ENCODE measurements at places on chromosomes 3 and 15.

DNA sequence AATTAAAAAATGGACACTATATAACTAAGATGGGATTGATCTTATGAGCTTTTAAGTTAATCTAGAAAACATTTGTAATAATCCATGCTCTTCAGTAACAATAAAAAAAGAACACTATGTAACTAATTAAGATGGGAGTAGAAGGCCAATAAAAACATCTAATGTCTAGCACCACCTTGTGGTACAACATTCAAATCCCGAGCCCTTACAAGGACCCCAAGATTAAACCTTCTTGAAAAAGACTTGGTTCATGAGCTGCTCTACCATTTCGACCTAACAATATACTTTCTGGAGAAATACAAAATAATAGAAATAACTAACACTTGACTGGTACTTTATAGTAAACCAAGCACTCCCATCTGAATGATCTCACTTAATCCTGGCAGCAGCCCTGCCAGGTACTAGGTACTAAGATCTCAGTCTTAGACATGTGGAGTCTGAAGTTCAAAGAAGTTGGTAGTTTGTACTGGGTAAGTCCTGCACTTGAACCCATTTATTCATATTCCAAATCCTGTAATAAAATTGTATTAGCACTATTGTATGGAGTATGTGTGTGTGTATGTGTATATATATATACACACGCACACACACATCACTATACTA is 21.8 kb downstream of the METTL6 start:
- DNase-seq, result no peak

GRCh38 chr15:66408254-66408653 is 21.5 kb downstream of the MAP2K1 start:
- no peak for DNase-seq

DNA sequence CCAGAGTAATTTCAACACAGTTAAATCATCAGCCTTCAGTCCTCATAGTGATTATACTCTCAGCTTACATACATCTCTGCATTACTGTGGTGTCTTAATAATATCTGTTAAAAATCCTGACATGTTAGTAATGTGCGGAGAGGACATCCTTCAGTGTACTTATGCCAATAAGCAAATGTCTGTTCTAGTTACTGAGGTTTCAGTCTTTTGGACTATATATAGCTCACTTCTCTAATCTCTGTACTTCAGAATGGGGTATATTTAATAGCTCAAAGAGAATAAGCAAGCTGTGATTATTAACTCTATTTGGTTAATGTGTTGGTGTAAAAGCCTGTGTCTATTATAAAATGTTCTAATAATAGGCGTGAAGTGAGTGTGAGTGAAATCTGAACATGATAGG is 28.9 kb upstream of the OSTN start:
- DNase-seq, result no peak

- DNase-seq, result no peak
Observed at GRCh38 chr3:713006-713621, 379.7 kb upstream of the CNTN6 start.

GRCh38 chr3:129315223-129315997 is 36.7 kb downstream of the HMCES start:
- no peak for DNase-seq

DNA sequence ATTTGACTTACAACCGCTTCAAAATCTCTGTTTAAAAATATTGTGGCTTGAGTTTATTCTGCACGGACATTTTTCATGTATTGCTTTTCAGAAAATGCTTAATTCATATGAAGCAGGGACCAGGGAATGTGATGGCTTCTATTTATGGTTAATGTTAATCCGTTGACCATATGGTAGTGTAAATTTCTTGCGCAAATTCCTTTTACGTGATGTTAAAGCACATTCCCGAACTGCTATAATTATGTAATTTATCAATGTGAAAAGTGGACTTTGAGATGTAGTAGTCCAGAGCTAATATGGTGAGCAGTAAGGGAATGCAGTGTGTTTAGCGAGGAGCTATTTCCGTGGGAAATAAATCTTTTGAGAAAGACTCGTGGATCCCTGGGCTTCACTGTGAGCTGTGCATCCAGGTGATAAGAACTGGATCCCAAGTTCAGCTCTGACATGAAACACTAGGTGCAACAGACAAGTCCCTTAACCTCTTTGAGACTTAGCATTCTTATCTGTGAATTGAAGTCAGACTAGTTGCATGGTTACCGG is 27.3 kb downstream of the ANAPC13 start:
- DNase-seq, result no peak

DNA sequence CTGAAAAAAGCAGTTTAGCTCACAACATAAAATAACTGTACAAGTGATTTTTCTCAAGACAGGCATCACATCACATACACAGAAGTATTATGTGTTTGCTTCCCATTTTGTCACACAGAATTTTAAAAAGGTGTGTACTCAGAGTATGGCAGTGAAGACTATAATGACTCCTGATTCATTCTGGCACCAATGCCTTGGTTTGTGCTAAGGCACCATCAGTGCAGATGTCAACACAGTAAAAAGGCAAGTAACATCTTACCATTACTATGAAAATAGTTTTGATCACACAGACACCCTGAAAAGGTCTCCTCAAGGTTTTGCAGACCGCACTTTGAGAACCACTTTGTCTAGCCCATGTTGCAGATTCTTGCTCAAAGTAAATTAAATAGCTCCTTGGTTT is 191.6 kb downstream of the KLHL25 start:
- no peak for DNase-seq

DNA sequence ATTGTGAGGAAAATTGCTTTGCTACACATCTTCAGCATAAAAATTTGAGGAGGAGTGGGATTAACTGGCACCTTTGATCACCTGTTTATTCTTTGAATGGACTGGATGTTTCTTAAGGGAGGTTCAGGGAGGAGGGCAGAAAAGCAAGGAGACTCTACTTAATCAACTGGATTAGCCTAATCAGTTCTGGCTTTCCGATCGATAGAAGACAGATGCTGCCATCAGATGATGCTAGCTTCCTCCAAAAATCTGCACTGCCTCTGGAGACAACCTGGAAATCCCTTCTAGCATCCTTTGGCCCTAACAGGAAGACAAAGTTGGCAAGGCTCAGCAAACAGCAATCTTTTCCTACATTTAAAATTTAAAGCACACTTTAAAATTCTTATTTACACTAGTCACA is 197.8 kb downstream of the EBLN2 start:
- DNase-seq, result no peak

- DNase-seq, result no peak
Observed at GRCh38 chr3:4888913-4889846, 90.1 kb upstream of the BHLHE40 start.

DNA sequence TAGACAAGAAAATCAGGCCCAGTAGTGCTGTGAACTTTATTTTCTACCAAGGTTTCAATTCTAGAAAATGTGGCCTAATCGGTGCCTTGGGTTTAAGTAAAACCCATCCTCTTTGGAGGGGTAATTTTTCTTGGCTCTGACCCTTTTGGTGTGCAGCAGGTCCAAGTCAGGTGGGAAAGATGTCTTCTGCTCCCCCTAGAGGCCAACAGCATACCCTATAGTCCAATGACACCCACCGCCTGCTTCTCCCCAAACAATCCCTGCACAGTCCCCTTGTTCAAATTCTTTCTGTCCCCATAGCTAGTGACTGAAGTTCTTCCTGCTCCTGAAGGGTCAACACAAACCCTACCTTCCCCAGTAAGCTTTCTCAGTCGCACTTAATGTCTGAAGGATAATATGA is 261.8 kb upstream of the GOLGA6L4 start:
- DNase-seq, result no peak

- DNase-seq, result no peak
Observed at GRCh38 chr15:92294759-92295158, 98.9 kb upstream of the ST8SIA2 start.

GRCh38 chr3:58494107-58494506 is 2.2 kb downstream of the KCTD6 start:
- no peak for DNase-seq

DNA sequence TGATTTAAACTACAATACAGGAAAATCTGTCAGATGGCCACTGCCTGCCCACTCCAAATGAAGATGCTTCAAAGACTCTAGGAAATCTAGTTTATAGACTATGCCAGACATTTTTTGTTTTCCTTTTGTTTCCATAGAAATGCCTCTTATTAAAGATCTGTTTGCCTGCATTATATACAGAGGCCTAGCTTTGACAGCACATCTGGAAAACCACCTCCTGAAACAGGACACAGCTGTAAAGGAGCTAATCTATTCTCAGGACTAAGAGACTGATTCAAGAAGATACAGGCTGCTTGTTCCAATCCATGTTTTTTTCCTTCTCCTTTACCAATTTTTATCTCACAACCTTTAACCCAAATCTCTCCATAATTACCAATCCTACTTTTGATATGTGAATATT is 75.3 kb upstream of the STRIT1 start:
- no peak for DNase-seq

DNA sequence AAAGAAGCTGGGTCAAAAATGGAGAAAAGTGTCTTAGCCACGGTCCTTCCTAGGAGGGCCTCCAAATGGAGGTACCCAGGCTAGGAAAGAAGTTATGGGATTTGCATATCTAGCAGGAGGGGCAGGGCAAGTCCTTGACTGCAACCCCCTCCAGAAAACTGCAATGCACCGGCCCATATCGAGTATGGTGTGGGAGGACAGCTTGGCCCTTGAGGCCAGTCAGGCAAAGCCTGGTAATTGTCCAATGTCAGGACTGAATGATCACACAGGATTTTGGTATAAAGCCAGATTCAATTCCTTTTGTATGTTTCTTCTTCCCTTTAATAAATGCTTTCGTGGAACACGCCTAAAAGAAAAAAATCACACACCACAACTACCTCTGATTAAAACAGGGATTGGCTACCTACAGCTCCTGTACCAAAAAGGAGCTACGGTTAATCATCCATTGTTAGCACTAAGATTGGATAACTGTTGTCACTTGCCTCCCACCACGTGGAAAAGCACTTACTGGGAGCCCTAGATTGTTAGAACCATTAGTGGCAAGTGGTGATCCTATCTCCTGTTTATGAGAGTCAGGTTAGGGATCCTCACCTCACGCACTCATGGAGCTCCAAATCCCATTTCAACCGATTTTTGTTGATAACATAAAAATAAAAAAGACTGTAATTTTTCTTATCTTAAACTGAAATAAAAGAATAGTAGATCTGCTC is 1.2 kb downstream of the ZNF770 start:
- no peak for DNase-seq

- DNase-seq, result no peak
Observed at GRCh38 chr3:33355611-33356010, 78.4 kb downstream of the FBXL2 start.

DNA sequence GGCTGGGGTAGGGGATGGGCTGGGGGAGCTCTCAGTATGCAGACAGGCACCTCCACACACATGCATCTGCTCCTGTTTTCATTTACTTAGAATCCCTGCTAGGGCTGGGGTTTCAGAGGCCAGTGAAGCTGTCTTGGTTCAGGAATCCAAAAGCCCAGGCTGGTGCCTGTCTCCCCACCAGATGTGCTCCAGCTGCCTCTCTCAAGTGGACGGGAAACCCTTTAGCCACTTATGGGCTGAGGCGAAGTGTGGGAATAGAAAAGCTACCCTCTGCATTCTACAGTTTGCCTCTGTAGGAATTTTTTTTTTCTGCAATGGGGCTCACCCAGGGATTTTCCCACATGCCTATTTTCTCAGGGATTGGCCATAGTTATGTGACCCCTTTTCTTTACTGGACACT is 72.5 kb downstream of the ATP2B2 start:
- no peak for DNase-seq

GRCh38 chr3:118267588-118267987 is 767.1 kb downstream of the IGSF11 start:
- DNase-seq, result no peak

DNA sequence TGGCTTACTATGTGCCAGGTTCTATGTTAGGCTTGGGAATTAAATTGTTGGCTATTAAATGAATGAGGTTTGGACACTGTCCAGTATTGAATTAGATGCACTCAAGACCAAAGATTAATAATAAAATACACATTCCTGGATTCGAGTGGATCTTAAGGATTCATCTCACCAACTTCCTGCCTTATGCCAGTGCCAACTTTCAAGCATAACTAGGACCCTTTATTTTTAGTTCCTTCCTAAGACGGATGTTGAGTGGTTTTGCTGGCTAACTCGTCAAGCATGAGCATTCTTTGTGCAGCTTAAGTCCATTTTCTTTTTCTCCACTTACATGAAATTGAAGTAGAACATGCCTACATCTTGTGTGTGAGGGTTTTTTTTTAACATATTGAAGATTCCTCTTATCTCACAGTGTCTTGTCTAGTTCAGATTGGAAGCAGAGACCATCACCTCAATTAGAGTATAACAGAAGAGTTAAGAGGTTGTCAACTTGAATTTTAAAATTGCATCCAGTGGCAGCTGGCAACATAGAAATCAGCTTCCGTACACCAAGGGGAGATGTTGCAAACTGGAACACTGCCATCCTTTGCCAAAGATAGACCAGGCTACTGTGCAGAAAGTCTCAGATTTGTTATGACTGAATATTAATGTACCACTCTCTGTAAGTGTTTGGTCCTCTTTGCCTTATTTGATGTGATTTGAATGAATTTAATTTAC is 106.3 kb upstream of the BFSP2 start:
- no peak for DNase-seq

GRCh38 chr3:65436580-65436979 is 602.1 kb downstream of the MAGI1 start:
- no peak for DNase-seq

DNA sequence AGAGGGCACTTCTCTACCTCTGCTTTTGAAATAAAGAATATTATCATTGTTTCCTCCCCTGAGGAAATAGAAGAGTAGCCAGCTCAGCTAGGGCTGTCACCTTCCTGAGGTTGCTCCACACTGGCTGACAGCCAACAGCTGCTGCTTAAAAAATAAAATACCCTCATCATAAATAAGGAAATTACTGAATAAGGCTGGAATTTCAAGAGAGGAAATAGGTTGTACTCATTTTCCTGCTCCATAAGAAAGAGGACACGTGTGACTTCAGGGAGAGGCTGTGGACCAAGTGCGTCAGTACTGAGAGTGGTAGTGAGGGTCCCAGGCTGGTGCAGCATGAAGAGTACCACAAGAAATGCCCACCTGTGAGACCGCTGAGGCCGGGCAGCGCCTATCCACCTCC is 8.1 kb upstream of the C2CD4B start:
- no peak for DNase-seq

DNA sequence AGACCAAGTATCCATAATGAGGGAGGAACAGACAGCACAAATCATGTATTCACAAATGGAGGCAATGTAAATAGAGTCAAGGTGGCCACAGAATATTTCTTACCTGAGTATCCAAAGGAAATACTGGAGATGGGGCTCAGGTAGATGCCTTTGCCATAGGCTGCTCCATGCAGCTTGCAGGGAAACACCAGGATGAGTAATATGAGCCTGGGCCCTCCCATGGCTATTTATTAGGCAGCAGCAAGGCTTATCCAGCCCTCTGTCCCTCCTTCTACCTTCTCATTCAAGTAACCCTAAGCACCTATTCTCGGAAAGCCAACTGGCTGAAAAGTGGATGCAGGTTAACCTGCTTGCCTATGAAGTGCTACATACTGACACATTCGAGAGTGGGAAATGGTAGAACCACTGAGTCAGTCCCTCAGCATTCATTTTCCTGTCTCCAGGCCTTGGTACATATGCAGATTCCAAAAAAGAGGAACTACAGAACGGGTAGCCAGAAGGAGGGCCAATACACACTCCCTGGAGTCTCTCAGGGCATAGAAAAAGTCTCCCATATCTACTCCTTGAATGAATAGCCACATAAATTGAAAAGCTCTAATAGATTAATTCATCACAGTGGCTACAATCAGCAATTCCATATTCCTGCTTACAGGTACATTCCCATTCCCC is 18.3 kb upstream of the PKM start:
- DNase-seq, result no peak

- DNase-seq, result no peak
Observed at GRCh38 chr15:23828786-23829185, 141.7 kb upstream of the NDN start.

All from activated gamma-delta T cell (primary cell).